Cortex of kidney (tissue), 1 donor: ENCODE measurements at places on chromosomes 1 and 21.

DNA sequence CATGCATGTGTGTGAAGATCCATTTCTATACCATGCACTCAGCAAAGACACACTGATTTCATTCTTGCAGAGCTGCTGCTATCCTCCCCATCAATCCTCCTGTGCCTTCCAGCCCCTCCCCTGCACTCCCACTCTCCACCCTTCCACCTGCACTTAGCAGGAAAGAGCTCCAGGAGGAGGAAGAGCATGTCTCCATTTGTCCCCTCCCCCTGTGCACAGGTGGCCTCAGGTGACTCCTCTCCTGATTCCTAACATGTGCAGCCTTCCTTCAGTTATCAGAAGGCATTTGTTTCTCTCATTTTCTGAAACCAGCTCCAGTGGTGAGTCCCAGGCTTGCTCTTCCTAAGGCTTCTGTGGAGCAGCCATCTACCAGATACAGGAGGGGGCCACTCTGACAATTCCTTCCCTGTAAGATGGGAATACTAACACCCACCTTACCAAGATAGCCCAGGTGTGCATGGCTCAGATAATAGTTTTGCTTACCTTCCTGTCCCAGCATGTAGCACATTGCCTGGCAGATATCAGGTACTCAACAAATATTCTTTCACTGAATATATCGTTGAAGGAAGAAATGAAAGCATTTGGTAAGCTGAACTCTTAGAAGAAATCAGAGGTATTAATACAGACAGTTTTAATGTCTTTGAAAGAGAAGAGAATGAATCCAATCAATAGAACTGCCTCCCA lies 21.9 kb upstream of the FAM3B start:
- DNase-seq = no peak

GRCh38 chr1:25247829-25248754 lies 838 bp upstream of the RSRP1 start:
- DNase-seq = no peak

DNA sequence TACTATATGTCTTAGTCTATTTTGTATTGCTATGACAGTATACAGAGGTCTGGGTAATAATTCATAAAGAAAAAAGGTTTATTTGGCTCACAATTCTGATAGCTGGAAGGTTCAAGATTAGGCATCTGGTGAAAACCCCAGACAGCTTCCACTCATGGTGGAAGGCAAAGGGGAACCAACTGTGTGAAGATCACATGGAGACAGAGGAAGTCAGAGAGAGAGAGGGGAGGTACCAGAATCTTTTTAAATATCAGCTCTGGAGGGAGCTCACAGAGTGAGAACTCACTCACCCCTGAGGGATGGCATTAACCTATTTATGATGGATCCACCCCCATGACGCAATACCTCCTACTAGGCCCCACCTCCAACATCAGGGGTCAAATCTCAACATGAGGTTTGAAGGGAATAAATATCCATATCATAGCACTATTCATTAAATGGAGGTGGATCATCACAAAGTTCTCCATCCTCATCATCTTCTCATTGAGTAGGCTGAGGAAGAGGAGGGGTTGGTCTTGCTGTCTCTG lies 290.5 kb downstream of the DSCAM start:
- no peak for DNase-seq

DNA sequence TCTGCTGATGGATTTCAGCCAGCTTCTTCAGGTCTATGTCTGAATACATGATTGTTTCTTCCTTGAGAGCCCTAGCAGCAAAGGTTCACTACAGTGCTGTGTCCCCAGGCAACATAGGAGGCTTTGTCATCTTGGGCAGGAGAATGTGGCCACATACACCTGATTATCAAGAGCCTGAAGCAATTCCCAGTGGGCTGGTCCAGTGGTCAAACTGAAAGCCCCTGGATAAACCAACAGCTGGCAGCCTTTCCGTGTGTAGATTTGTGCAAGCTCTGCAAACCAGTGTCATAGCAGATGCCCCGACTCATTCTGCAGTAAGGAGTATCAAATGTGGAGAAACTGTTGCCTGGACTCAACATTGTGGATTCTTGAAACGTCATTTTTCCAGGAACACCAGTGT lies 2.3 kb upstream of the GIPC2 start:
- no peak for DNase-seq

GRCh38 chr21:41564871-41565274 lies 56.9 kb upstream of the TMPRSS2 start:
- DNase-seq = no peak

DNA sequence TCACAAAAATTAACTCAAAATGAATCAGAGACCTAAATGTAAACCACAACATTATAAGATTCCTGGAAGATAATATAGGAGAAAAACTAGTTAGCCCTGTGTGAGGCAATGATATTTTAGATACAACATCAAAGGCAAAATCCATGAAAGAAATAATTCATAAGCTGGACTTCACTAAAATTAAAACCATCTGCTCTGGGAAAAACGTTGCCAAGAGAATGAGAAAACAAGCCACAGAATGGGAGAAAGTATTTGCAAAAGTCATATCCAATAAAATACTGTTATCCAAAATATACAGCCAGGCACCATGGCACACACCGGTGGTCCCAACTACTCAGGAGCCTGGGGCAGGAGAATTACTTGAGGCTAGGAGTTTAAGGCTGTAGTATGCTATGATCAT lies 70.3 kb downstream of the SYF2 start:
- no peak for DNase-seq

DNA sequence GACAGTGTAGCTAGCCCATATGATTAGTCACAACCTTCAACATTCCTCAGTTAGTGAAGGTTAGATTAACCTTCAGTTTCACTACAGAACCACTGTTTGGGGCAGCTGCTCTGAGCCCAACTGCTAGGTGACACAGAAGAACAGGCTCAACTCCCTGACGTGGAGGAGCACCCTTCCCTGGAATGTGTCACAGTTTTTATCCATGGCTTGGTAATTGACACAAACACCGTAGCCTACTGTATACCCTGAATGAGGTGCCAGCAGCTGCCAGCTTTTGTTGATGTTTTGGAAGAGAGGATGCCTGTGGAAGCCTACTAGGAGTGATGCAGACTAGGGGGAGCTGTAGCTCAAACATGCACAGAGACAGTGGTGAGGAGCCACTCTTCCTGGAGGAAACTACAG lies 56.6 kb upstream of the CR2 start:
- DNase-seq = no peak

DNA sequence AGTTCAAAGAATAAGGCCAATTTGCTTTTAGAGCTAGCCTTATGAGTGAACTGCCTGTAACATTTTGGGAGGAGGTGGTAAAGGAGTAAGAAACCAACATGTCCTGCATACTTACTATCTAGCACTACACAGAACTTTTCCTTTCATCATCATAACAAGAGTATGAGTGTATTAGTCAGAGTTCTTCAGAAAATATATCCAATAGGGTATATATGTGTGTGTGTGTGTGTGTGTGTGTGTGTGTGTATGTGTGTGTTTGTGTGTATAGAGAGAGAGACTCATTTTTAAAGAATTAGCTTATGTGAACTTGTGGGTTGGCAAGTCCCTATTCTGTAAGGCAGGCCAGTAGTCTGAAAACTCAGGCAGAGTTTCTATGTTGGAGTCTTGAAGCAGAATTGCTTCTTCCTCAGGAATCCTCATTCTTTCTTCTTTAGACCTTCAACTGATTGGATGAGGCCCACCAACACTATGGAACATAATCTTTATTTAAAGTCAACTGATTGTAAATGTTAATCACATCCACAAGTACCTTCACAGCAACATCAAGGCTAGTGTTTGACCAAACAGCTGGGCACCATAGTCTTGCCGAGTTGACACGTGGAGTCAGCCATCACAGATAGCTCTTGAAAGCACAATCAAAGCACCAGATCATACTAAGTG lies 121.9 kb downstream of the CYYR1 start:
- DNase-seq = no peak

DNA sequence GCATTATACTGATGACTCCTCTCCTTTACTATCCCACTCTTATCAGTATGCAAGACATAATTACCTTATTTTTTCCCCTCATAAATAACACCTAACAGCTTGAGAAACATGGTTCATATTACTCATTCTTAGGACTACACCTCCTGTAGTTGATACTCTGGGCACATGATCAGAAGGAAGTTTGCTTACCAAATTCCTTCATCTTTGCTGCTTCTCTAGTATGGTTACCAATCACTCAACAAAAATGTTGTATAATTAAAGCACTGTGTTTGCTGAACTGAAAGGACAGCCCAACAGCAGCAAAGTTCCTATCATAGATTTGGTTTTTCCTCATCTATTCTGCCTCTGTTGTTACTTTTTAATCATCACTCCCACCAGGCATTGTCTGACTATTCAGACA lies 586.3 kb downstream of the LRRIQ3 start:
- DNase-seq = no peak

DNA sequence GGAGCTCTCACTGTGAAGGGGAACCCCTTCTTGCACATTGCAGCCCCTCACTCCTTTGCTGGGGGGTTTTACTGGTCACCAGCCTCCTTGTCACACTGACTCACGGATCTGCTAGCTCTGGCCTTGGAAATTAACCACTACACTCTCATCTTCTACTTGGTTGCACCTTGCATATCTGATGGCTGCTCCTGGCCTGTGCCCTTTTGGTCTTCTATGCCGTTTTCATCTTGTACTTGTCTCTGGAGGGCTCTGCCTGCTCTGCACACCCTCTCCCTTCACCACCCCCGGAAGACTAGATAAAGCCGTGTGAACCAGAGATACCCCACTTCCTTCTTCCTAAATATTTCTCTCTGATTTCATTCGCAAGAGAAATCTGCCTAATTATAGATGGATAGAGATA lies 44.6 kb downstream of the CD247 start:
- no peak for DNase-seq

DNA sequence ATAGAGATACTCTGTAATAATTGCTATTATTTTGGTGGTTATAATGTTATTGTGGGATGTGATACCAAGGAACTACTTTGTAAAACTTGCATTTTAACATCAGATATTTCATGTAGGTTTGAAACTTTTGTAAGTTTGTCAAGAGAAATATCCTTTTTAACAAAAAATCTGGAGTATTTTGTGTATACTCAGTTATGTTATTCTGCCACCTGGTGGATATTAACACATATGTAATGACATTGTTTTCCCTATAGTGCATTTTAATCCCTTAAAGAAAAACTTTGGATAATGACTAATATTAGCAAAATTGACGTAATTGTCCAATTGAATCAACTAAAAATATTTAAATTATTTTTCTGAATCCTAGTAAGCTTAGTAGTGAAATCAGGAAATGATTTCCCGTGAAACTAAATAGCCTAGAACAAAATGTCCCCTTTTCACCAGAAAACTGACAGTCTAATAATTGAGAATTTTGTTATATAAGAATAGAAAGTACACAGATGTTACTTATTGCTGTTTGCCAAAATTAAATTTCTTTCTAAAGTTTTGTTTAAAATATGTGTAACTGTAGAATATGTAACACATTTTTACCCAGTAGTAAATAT lies 39.6 kb downstream of the KCTD3 start:
- no peak for DNase-seq

DNA sequence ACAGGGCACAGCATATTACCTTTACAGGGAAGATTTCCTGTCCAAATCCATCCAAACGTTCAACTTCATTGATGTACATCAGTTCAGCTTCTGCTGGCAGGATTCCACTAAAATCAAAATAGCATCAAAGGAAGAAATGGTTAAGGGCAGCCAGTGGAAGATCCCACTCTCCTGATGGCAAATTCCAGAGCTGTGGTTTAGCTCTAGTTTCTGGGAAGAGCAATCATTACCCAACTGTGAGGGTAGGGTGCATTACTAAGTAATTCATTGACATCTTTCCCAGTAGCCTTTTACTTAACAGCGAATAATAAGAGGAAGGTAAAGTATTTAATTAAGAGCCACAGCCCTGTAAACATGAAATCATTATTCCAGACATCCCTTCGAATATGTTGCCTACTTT lies 120.7 kb downstream of the SMYD2 start:
- DNase-seq = no peak

DNA sequence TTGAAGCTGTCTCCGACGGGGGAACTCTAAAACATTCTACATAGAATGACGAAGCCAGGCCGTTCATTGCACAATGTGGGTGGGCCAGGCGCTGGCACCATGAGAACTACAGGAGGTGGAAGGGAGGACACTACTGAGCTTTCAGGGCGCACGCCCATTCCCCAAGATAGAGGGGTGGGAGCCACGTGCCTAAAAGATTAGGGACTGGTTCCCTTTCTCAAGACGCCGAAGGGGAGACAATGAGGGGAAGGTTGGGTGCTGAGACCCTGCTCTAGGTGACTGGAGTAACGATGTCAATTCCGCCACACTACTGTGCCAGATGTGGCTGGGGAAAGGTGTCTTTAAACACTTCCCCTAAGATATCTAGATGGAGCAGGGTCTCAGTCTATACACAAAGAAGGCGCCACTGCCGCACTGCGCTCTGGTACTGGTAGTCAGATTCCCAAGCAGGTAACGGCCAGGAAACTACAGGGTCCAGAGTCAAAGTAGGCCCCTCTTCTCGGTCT lies 782 bp downstream of the CSDE1 start:
- no peak for DNase-seq

GRCh38 chr1:201538612-201539551 lies at the start of gene NAV1:
Gene NAV1 (plus strand): TSS chr1:201539127. CDS start chr1:201622885, 83,758 bp downstream.
- no peak for DNase-seq
